ENCODE measurements at places on chromosomes 6 and 20.

GRCh38 chr6:15495375-15495901 lies 167.4 kb downstream of the DTNBP1 start:
- no peak for DNase-seq

- DNase-seq: no peak
These were observed 21.1 kb upstream of the TRIM26 start for GRCh38 chr6:30234356-30234755.

DNA sequence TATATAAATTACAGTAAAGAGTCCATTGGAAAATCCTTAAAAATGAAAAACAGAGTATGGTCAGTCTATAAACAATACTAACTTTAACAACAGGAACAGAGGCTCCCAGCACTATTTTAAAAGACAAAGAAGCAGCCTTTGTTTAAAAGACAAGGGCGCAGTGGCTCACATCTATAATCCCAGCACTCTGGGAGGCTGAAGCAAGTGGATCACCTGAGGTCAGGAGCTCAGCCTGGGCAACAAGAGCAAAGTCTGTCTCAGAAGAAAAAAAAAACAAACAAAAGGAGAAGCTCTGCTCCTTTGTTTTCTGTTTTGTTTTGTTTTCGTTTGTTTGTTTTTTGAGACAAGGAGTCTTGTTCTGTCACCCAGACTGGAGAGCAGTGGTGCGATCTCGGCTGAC lies 89.4 kb downstream of the DTNBP1 start:
- no peak for DNase-seq

DNA sequence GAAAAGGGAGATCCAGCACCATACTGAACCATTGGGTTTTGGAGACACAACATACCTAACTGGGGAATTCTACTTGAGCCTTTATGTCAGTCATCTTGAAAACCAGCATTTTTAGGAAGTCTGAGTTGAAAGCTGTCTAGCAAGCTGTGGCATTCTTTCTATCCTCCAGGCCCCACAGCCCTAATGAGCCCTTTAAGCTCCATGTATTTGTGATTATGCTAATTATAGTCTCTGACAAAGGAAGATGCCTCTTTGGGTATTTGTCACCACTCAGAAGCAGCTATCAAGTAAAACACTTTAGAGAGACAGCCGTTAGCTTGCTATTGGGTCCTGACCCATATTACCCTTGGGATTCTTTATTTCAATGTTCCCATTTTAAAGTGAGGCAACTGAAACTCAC lies 159.5 kb upstream of the MANEA start:
- DNase-seq: peak; percentile 19

GRCh38 chr20:6595704-6596103 lies 171.8 kb upstream of the BMP2 start:
- DNase-seq: no peak

- no peak for DNase-seq
These were observed 144.6 kb downstream of the ELOVL4 start for GRCh38 chr6:79802657-79803300.

DNA sequence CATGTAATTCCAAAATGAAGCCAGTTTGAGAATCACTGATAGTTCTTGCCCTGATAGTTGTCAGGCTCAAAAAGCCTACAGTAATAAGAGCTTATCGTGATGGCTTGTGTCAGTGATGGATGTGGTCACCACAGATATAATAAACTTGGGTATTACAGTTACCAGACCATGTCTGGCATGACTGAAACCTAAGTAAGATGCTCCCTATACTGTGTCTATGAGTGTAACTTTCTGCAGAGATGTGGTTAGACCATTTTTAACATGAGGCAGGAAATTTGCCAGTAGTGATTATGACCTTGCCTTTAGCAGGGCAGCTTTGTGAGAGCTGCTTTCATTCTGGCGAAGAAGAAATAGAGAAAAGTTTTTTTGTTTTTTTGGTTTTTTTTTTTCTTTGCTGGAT lies 90.2 kb downstream of the ANKS1A start:
- DNase-seq: no peak

DNA sequence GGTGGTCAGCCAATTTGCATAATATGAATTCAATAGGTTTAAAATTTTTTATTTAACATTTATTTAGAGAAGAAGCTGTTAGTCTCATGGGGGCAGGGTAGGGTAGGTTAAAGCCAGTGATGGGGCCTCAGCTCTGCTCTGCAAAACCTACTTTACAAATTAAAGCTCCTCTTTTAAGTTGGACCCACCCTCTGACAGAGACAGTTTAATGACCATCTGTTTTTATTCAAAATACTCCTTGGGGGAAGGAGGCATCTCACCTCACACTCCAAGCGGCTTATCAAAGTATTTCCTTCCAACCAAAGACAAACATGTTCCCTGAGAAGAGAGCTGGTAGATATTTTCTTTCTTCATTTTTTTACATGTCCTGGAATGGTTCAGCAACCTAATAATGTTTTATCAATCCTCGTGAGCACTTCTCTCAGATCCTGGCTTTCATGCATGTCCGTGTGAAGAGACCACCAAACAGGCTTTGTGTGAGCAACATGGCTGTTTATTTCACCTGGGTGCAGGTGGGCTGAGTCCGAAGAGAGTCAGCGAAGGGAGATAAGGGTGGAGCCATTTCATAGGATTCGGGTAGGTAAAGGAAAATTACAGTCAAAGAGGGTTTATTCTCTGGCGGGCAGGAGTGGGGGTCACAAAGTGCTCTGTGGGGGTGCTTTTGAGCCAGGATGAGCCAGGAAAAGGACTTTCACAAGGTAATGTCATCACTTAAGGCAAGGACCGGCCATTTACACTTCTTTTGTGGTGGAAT lies 184.7 kb downstream of the GJA1 start:
- no peak for DNase-seq

GRCh38 chr6:106773522-106773921 lies 144.1 kb downstream of the QRSL1 start:
- peak; percentile 7 for DNase-seq

DNA sequence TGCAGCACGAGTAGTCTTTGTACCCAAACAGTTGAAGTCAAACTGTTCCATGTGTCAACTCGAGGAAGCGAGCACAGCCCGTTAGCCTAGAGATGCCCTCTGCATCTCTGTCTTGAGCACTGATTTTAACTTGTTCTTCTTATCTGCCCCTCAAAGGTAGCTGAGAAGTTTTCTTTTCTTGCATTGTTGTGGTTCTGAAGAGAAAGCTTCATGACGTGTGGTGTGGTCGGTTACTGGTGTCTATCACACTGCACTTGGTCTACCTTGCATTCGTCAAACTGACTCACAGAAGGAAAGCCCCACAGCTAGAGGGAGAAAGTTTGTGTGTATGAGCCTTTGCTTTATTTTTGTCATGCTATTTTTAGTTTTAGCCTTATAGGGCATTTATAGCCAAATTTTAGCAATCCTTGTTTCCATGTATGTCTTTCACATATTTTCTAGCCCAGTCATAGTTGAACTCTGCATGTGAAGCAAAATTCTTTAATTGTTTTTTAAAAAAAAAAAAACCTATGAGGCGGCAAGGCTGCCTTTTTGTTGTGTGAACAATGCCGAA lies 115.1 kb downstream of the JAG1 start:
- DNase-seq: no peak

GRCh38 chr20:22464312-22465003 lies 119.9 kb downstream of the FOXA2 start:
- no peak for DNase-seq

DNA sequence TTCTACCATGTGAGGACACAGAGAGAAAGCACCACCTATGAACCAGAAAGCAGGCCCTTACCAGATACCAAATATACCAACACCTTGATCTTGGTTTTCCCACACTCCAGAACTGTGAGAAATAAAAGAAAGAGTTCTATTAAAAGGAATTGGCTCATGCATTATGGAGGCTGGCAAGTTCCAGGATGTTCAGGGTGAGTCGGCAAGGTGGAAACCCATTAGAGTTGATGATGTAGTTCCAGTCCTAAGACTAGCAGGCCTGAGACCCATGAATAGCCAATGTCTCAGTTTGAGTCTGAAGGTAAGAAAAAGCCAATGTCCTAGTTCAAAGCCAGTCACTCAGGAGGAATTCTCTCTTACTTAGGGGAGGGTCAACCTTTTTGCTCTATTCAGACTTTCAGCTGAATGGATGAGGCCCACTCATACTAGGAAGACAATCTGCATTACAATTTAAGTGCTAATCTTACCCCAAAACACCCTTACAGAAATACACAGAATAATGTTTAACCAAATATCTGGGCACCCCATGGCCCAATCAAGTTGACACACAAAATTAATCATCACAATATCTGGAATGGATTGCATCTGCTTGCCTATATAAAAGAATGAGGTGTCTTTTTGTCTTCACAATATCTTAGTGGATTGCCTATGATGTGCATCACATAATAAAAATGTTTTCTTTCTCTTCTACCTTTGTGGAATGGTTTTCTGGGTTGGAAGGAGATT lies 5.5 kb upstream of the TAAR1 start:
- no peak for DNase-seq

- DNase-seq: no peak
These were observed 50.6 kb downstream of the NUP153 start for GRCh38 chr6:17656092-17656491.

GRCh38 chr6:154258064-154258757 lies 98.4 kb downstream of the IPCEF1 start:
- no peak for DNase-seq

- no peak for DNase-seq
These were observed 35.8 kb upstream of the BHLHE23 start for GRCh38 chr20:63042448-63043071.

GRCh38 chr6:5302220-5302946 lies 41.1 kb downstream of the FARS2 start:
- DNase-seq: no peak

- no peak for DNase-seq
These were observed 34.2 kb downstream of the NHSL1 start for GRCh38 chr6:138465007-138465645.

GRCh38 chr6:4459032-4459431 lies 317.2 kb upstream of the CDYL start:
- no peak for DNase-seq

DNA sequence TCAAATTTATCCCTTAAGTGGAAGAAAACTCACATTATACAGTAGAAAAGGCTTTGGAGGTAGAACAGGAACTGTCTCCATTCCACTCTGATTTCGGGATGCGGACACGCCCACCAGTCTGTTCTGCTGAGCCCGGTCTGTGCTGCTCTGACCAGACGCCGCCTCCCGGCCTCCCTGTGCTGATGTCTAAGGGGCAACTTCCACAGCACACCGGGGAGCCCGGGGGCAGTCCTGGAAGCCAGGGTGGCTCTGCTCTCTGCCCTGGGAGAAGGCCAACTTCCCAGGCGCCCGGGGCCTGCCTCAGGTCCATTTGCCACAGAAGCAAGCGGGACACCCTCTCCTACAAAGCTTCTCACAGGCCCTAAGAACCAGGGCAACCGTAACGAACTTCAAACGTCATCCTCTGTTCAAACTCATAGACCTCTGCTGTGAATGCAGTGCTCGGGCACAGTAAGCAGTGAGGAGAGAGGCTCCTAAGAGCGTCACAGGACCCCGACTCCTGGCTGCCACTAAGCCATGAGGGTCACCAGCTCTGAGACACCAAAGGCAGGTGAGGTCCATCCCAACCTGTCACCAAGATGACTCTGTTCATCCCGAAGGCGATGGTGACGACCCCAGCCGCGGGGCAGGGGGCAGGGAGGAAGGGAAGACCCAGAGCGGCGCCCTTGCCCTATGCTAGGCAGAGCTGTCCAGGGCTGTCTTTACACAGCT lies 5.6 kb downstream of the TAF4 start:
- DNase-seq: no peak

GRCh38 chr6:144581812-144582537 lies 296.8 kb downstream of the UTRN start:
- DNase-seq: no peak

DNA sequence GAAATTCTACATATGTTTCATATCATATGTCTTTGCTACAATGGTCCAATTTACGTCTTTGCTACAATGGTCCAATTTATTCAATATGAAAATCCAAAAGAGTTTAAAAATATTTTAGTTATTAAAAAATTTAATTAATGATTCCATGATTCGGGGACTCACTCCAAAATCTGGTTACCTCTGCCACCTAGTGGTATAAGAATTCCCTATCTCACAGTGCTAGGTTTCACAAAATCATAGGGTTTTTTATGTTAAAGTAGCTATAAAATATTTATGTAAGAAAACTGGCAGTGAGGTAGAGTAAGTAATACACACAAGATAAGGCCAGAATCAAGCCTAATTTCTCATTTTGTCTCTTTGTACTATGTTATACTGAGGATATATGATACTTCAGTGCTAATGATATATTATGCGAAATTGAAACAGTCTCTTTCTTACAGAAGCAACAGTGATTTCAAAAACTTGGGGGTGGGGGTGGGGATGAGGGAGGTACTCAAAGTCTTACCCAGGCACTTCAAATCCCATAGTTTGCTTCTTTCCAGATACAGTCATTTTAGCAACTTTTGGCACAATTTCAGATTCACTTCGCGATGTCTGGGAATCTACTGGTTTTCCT lies 52.3 kb downstream of the HBS1L start:
- DNase-seq: no peak

- no peak for DNase-seq
These were observed 764.2 kb downstream of the TENT5A start for GRCh38 chr6:80988286-80988685.

GRCh38 chr6:46690141-46690755 lies 2.6 kb downstream of the TDRD6 start:
- DNase-seq: no peak

- DNase-seq: no peak
These were observed 237.2 kb upstream of the PRND start for GRCh38 chr20:4484379-4484997.

DNA sequence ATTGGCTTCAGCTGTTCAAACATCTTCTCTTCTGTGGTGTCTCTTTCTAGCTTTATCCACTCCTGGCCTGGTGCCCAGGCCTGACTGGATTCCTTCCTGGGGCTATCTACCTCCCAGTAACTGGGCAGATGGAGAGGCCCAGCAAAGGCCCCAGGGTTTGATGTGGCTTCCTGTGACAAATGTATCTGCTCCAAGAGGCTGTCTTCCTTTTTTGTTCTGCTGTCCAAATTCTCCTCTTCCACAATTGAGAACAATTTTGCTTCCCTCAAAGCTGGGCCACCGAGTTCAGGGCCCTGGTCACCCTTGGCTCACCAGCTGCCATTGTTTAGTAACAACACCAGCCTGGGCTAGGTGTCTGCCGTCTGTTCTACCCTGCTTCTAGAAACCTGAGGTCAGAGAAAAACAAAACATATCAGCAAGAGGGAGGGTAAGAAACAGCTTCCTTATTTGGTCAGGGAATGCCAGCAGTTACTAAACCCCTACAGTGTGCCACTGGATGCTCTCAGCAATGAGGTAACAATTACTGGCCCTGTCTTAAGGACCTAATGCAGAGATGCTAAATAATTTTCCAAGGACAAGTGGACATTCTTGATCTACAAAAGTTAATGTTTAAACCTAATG lies 3.9 kb downstream of the ZFP57 start:
- no peak for DNase-seq

GRCh38 chr6:100633096-100633777 lies 168.5 kb upstream of the SIM1 start:
- DNase-seq: no peak
